Activated naive CD8-positive, alpha-beta T cell treated with anti-CD3 and anti-CD28 coated beads, Interleukin-2, amount 10 ng/mL, durations not matched to agents 7 days and 5 days (primary cell): ENCODE measurements at places on chromosomes 2 and 18. TPM values are rescaled to one million over a fixed set of nuclear protein-coding genes. Genes with fewer than 3 reads are reported as not detected.

The ECEL1 gene
- not detected for total RNA-seq

GRCh38 chr2:53422979-53423378, 344.6 kb upstream of the CHAC2 start:
- H3K36me3 ChIP-seq: no peaks in the 10 kb centered on the region
- no peaks in the 10 kb centered on the region for H3K4me1 ChIP-seq
- H3K4me3 ChIP-seq: no peak overlapping the region
- peak; percentile 19 for DNase-seq
- H3K27me3 ChIP-seq: no peaks in the 10 kb centered on the region

DNA sequence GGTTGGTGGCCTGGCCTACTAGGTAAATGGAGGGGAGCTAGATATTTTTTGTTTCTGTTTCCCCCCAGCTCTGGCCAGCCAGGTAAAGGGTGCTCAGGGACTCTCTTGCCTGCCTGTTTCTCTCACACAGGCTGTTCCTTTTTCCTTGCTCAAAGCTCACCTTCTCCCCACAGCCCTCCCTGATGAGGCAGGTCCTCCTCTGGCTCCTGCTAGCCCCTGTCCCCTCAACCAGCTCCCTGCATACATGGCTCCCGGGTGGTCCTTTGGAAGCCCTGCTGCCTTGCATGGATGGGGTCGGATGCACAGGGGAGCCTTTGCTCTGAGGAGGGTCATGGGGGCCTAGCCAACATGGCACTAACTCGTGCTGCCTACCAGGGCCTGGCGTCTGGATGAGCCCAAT, 27.8 kb downstream of the DYSF start:
- no peak overlapping the region for H3K27ac ChIP-seq
- no peak overlapping the region for H3K4me3 ChIP-seq
- DNase-seq: no peak
- no peaks in the 10 kb centered on the region for H3K36me3 ChIP-seq
- H3K27me3 ChIP-seq: peaks cover 19% of the 10 kb centered on the region

DNA sequence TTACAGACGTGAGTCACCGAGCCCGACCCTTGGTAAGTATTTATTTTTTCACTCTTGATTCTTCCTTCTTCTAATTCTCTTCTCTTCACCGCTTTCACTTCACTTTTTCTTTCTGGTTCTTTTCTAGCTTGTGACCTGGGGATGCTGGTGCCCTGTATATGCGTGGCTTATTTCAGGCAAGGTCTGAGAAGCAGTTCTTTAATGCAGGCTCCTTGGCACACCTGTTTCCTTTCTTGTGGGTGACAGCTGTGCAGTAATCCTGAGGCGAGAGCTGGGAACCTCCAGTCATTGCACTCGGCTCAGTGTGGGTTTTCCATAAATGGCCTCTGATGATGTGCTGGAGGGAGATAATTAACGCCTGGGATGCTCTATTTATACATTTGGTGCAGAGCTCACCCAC, 193.8 kb downstream of the TSN start:
- no peaks in the 10 kb centered on the region for H3K4me1 ChIP-seq
- no peak overlapping the region for H3K27ac ChIP-seq
- no peak for DNase-seq

DNA sequence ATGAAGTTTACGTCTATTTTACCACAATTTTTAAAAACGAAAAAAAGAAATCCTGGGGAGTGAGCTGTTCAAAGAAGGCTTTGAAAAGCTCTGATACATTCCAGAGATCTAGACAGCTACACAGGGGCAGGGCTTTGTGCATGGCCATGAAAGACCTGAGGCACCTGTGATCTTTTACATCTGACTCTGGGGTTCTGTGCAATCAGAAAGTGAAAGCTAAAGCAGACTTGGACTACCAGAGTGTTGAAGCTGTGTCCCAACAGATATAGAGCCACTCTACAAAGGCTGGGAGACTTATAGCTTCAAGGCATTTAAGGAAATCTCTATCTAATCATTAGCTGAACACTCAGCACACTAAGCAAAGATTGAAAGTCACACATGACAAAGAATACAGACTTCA, 34.1 kb downstream of the PARD6G start:
- peak overlapping the region; percentile 56 for H3K27ac ChIP-seq
- H3K4me3 ChIP-seq: peak overlapping the region; percentile 19
- no peak for DNase-seq
- H3K27me3 ChIP-seq: peaks cover 29% of the 10 kb centered on the region

The MLPH gene
- total RNA-seq: not detected

DNA sequence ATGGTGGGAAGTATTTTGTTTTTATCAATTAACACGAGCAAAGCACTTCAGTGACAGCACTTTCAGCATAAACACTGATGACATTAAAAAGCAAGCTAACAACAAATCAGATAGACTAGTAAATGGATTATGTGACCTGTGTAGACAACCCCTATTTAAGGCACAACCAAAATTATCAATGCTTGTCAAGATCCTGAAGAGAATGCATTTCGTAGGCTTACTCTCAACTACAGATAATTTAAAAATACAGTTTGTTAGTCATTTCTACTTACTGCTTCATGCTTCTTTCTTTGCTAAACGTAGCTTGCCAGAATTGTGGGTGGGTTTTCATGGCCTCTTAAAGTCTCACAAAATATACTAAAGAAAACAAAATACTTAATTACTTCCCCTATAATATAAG, 3.4 kb downstream of the CSRNP3 start:
- no peaks in the 10 kb centered on the region for H3K4me1 ChIP-seq
- no peak for DNase-seq
- H3K27ac ChIP-seq: no peak overlapping the region
- no peaks in the 10 kb centered on the region for H3K36me3 ChIP-seq

GRCh38 chr2:159650574-159650973, 34.2 kb upstream of the BAZ2B start:
- no peak overlapping the region for H3K4me3 ChIP-seq
- H3K27ac ChIP-seq: no peak overlapping the region
- no peaks in the 10 kb centered on the region for H3K4me1 ChIP-seq
- H3K27me3 ChIP-seq: no peaks in the 10 kb centered on the region

The ELOA2 gene
- not detected for total RNA-seq

- H3K36me3 ChIP-seq: no peaks in the 10 kb centered on the region
- peaks cover 1% of the 10 kb centered on the region for H3K4me1 ChIP-seq
- no peak overlapping the region for H3K4me3 ChIP-seq
- no peak for DNase-seq
Measured at GRCh38 chr18:74652392-74652988, 54.8 kb downstream of the ZNF407 start.

- no peak for DNase-seq
- peaks cover 14% of the 10 kb centered on the region for H3K4me1 ChIP-seq
- H3K27me3 ChIP-seq: no peaks in the 10 kb centered on the region
- H3K36me3 ChIP-seq: no peaks in the 10 kb centered on the region
- H3K4me3 ChIP-seq: peak within 1 kb of the TSS; percentile 83
Measured at GRCh38 chr2:159285929-159286708, at the start of gene WDSUB1. WDSUB1 (minus strand) TSS chr2:159286703; CDS start chr2:159283069, 3,634 bp downstream.

The UGT1A8 gene
- total RNA-seq: not detected

DNA sequence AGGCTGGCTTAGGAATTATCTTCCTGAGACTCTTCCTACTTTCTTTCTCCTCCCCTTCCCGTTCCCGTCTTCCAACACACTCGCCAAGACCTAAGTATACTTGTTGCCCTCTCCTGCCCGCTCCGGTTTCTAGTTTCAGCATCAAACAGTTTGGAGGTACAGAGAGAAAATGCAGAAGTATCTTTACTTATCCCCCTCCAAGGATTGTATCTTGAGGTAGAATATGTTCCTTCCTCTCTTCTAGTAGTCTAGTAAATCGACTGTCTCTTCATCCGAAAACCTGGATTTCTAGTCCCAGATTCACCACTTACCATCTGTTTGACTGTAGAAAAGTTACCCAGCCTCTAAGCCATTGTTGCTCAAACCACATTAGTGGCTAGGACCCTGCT, 755 bp downstream of the EIF4E2 start:
- H3K36me3 ChIP-seq: peaks cover 32% of the 10 kb centered on the region
- peak overlapping the region; percentile 99 for H3K4me3 ChIP-seq
- peaks cover 56% of the 10 kb centered on the region for H3K4me1 ChIP-seq

GRCh38 chr2:85713836-85714235, 19.7 kb downstream of the GNLY start:
- H3K4me1 ChIP-seq: peaks cover 31% of the 10 kb centered on the region
- H3K4me3 ChIP-seq: no peak overlapping the region
- peaks cover 7% of the 10 kb centered on the region for H3K27me3 ChIP-seq
- no peaks in the 10 kb centered on the region for H3K36me3 ChIP-seq
- peak overlapping the region; percentile 53 for H3K27ac ChIP-seq
- DNase-seq: no peak

The KATNAL2 gene
- 0.58 TPM for total RNA-seq

- no peak overlapping the region for H3K4me3 ChIP-seq
- H3K27me3 ChIP-seq: no peaks in the 10 kb centered on the region
- H3K27ac ChIP-seq: no peak overlapping the region
- H3K36me3 ChIP-seq: no peaks in the 10 kb centered on the region
- no peak for DNase-seq
Measured at GRCh38 chr2:28662468-28663181, 89.0 kb upstream of the PPP1CB start.

GRCh38 chr2:39154944-39155343, 34.1 kb upstream of the SOS1 start:
- no peak overlapping the region for H3K27ac ChIP-seq
- peaks cover under 1% of the 10 kb centered on the region for H3K27me3 ChIP-seq
- peaks cover 8% of the 10 kb centered on the region for H3K4me1 ChIP-seq
- H3K4me3 ChIP-seq: no peak overlapping the region
- H3K36me3 ChIP-seq: peaks cover 8% of the 10 kb centered on the region
- no peak for DNase-seq

DNA sequence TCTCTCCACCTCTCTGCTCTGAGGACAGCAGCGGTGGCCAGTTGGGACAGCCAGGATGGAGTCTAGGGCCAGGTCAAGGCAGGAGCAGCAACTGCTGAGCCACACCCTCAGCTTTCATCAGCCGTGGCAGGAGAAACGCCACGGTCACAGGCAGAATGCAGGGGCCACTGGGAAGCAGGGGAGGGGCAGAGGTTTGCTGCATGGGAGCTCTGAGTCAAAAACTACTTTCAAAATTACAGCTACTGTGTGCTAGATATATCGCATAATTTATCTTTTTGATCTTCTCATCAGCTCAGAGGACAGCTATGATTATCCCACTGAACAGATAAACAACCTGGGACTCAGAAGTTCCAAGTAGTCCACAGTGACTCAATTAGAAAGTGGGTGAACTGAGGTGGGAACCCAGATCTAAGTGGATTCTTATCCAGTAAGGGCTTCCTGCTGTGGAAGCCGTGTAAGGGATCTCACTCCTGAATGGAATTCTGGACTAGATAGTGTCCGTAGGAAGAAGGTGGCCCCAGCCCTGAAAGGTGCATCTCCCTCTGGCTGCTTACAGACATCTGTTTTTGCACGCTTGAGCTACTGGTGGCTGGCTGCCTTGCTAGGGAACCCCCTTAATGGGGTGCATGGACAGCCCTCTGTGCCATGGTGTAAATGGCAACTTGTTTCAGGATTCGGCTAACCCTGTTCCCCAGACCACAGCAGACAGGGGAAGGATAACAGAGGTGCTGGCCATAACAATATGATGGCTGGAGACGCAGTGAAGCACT, 194.6 kb upstream of the SMAD2 start:
- H3K4me1 ChIP-seq: no peaks in the 10 kb centered on the region
- peaks cover 7% of the 10 kb centered on the region for H3K27me3 ChIP-seq
- no peak overlapping the region for H3K4me3 ChIP-seq
- H3K27ac ChIP-seq: no peak overlapping the region
- H3K36me3 ChIP-seq: no peaks in the 10 kb centered on the region
- DNase-seq: no peak

DNA sequence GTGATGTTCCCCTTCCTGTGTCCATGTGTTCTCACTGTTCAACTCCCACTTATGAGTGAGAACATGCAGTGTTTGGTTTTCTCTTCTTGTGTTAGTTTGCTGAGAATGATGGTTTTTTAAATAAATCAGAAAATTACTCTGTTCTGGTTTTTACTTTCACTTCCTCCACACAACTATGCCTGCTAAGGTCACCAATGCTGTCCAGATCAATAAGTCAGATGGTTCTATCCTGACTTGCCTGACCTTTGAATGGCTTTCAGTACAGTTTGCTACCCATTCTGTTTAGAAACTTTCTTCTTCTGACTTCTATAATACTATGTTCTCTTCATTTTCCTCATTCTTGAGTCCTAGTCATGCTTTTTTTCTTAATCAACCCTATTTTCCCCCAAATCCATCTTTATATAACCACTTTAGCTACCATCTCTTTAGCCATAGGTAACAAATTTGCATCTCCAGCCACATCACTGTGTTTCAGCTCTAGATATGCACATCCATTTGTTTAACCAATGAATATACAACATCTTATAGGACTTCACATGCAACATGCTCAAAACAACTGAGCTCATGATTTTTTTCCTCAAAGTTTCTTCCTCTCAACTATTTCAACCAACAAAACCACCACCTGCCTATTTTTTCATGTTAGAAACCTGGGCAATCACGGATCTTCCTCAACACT, 58.8 kb upstream of the SLC38A11 start:
- no peak overlapping the region for H3K4me3 ChIP-seq
- no peak overlapping the region for H3K27ac ChIP-seq
- H3K27me3 ChIP-seq: no peaks in the 10 kb centered on the region
- no peaks in the 10 kb centered on the region for H3K36me3 ChIP-seq
- DNase-seq: no peak

- H3K27me3 ChIP-seq: no peaks in the 10 kb centered on the region
- H3K36me3 ChIP-seq: no peaks in the 10 kb centered on the region
- no peak overlapping the region for H3K27ac ChIP-seq
- no peaks in the 10 kb centered on the region for H3K4me1 ChIP-seq
Measured at GRCh38 chr2:34261701-34262100, 662.6 kb upstream of the FAM98A start.

GRCh38 chr2:166485558-166486178, 8.4 kb downstream of the SCN7A start:
- no peak for DNase-seq
- H3K27ac ChIP-seq: no peak overlapping the region
- H3K27me3 ChIP-seq: no peaks in the 10 kb centered on the region
- H3K36me3 ChIP-seq: no peaks in the 10 kb centered on the region
- H3K4me3 ChIP-seq: no peak overlapping the region

The NAT8 gene
- total RNA-seq: not detected

- H3K27me3 ChIP-seq: no peaks in the 10 kb centered on the region
- H3K36me3 ChIP-seq: no peaks in the 10 kb centered on the region
- H3K4me1 ChIP-seq: peaks cover 7% of the 10 kb centered on the region
- DNase-seq: no peak
Measured at GRCh38 chr2:105969552-105969951, 224.5 kb downstream of the UXS1 start.

GRCh38 chr18:69897397-69898108, 50.1 kb downstream of the CD226 start:
- peaks cover 54% of the 10 kb centered on the region for H3K36me3 ChIP-seq
- H3K4me1 ChIP-seq: peaks cover 55% of the 10 kb centered on the region
- H3K27me3 ChIP-seq: no peaks in the 10 kb centered on the region
- peak overlapping the region; percentile 95 for H3K27ac ChIP-seq
- peak overlapping the region; percentile 81 for H3K4me3 ChIP-seq

DNA sequence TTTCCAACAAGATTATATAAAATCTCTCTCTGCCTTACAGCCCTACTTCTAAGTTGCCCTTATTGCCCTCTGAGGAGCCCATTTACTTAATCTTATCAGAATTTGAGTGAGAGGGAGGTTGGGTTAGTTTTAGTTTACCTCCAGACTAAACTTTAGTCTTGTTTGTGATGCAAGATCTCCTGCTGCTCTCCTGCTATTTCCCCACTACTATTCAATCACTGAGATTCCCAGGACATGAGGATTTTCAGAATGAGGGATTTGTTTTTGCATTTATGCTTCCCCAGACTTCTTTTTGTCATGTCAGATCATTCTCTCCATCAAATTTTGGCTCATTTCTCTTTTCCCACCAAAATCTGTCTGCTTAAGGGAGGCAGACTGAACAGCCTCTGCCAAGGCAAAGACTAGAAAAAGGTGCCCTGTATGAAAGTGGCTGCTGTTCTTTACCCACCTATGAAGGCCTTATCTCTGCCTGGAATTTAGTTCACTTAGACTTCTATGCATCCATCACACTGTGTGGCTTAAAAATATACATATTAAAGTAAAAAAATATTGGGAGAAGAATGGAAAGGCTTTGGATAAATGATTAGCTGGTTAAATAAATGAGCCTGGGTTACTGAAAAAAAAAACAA, 401.3 kb downstream of the PID1 start:
- no peaks in the 10 kb centered on the region for H3K4me1 ChIP-seq
- H3K27ac ChIP-seq: no peak overlapping the region
- no peak overlapping the region for H3K4me3 ChIP-seq
